Hypothalamus (tissue), 51 donors: ENCODE measurements at places on chromosomes 16 and 17.

GRCh38 chr17:6558276-6558675 is 1.9 kb upstream of the PITPNM3 start:
- no peak for DNase-seq

- DNase-seq: no peak
These were observed 2.1 kb downstream of the KRT10 start for GRCh38 chr17:40820228-40820838.

DNA sequence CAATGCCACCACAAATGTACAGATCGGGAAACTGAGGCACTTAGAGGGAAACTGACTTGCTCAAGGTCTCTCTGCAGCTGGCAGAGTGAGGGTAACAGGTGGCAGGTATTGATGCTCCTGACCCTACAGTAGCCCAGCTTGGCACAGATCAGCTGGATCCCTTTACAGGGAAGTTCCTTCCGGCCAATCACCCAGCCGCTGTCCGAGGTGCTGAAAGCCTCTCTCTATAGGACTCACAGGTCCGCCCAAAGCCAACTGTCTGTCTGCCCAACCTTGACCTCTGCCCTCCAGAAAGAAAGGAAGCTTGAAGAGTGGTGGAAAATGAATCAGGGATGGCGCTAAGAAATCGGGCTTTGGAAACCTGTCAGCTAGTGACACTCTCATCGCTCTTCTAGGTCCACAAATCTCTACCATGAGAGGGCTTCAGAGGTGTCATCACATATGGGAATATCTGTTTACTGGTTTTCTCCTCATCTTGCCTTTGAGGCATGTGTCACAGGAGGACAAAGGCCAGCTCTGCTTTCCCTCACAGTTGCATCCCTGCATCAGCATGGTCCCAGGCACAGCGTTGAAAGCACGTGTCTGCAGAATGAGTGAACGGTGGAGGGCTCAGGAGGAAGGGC is 246.2 kb downstream of the KATNIP start:
- DNase-seq: peak; percentile 11

DNA sequence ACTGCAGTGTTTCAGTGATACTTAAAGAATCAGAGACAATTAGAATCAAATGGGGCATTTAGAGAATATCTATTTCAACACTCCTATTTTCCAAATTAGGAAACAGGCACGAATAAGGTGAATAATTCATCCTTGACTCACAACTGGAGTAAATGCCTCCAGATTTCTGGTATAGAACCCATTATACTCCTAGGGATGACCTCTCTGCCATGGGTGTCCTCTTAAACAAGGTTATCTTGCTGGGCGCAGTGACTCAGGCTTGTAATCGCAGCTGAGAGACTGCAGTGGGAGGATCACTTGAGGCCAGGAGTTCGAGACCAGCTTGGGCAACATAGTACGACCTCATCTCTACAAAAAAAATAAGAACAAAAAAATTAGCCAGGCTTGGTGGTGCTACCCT is 139.8 kb upstream of the ELAC2 start:
- DNase-seq: no peak

- no peak for DNase-seq
These were observed 33.2 kb upstream of the FAM20A start for GRCh38 chr17:68634345-68634876.

GRCh38 chr16:57889522-57889921 is 81.4 kb downstream of the CNGB1 start:
- DNase-seq: no peak

DNA sequence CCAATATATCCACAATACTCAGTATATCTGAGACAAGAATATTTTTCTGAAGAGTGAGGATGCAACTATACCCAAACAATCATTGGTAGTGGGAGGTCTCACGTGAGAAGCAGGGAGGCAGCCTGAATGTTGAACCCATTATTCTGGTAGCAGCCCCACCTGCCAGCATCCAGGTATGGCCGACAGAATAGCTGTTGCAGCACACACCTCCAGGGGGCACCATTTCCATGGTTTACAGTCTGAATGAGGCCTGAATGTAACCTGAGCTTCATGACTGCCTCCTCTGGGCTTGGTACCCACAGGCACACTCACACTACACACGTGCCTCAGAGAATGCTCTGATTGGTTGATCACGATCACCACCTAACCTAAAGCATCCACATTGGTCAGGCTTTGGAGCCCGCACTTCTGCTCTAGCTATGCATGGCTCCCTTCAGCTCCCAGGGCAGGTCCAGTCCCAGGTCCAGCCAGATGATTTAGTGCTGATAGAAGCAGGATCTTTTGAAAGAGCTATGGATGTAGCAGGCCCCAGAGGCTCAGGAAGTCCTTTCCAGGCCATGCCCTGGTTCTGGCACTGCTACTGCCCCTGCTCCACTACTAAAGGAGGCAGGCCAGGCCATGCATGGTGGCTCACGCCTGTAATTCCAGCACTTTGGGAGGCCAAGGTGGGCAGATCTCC is 11.0 kb upstream of the CBFB start:
- DNase-seq: no peak

DNA sequence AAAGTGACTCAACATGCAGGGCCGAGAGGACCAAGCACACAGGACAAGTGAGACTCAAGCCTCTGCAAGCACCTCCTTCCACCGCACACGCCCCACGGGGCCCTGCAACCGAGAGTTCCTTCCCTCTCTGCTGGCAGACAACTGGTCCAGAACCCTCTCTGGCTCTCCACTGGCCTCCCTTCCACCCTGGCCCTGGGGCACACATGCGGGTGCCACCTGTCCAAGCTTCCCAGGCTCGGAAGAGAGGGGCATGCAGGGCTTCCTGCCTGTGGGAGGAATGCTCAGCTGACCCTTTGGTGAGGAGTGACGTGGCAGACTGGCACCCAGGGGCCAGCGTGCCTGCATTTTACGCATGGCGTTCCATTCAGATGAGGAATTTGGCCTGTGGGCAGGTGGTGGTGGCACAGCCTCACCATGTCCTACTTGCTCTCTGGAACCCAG is 59.8 kb downstream of the PIPOX start:
- DNase-seq: no peak

- DNase-seq: no peak
These were observed 16.3 kb downstream of the SLC47A1 start for GRCh38 chr17:19549746-19550623.

GRCh38 chr16:65658787-65659220 is 536.9 kb upstream of the CDH11 start:
- no peak for DNase-seq

- no peak for DNase-seq
These were observed 4.1 kb upstream of the SPG7 start for GRCh38 chr16:89504091-89504490.

DNA sequence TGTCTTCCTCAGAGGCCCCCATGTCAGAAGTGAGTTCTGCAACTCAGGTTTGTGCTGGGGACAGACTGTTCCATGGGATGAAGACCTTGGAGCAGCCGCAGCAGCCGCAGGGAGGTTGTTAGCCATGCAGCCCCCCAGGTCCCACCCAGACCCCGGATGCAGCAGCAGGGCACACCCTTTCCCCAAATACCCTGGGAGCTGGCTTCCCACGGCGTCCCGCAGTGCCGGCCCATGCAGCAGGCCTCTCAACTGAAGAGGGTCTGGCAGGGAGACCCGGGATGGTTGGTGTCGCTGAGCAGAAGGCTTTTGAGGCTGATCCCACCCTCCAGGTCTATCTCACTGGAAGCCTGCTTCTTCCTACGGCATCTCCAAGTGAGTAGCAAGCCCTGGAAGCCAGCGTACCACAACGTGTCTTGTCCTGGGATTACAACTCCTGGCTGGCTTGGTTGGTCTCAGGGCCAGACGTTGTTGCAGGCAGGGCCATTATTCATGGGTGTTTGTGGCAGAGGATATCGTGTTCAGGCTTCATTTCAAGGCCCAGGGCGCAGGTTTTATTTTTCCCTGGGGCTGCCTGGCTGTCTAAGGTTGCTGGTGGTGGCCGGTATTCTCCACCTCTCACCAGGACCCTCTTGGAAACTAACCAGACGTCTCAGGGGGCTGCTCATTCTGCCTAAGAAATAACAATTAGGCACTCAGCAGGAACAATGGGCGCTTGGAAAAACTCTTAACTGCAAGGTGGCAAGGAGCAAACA is 223.2 kb downstream of the C16orf95 start:
- no peak for DNase-seq

- no peak for DNase-seq
These were observed 5.0 kb downstream of the NLRC5 start for GRCh38 chr16:56994311-56994710.

DNA sequence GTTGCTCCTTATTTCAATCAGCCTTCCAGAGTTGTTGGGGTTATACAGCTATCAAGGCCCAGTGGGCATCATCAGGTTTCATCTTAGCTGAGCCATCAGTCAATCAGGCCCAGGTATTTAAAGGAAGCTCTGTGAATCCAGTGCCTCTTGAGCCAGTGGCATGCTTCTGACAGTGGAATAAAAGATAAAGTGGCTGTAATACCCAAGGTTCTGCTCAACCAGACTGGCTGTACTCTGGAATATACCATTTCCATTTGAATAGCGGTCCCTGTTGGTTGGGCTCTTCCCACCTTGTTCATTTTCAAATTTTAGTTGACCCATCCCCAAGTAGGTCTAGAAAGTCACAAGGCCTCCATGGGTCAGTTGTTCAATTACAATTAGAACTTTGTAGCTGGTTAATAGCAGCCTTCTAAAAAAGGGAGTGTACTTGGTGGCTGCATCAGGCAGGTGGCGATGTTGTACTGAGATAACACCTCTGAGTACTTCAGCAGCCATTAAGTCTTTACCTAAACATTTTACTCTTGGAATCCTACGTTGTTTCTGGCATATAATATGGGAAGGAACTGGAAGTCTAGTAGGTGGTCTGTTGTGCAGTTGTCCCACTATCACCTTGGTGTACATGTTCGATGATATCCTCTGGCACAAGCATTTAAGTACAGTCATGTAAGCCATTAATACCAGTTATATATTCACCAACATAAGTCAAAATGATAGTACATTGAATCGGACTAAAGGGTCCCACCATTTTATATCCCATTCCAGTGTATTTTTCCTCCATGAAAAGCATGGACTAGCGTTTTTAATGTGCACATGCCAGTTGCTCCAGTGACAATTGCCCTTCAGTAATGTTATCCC is 294.1 kb downstream of the BCAS3 start:
- DNase-seq: no peak

GRCh38 chr16:74271872-74272271 is 24.7 kb upstream of the PSMD7 start:
- DNase-seq: no peak

DNA sequence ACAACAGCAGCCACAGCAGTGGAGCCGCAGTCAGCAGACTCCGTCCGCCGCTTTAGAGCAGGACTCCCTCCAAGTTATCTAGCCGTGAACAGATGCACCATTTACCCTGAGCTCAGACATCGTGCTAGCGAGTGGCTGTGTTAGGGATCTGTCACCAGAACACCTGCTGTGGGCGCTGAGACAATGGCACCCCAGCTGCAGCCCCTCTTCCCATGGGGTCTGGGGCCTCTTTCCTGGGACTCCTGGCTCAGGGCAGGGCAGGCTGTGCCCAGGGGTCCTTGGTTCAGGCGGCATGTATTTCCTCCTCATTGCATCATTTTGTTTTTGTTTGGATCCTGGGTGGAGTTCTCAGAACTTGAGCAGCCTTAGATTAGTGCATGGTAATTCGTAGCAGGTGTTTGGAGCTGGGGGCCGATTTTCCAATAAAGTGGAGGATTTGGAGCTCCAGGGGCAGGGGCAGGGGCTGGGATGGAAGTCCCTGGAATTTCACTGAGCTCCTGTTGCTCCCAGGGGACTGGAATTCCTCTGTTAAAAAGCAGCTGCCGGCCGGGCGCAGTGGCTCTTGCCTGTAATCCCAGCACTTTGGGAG is 23.4 kb downstream of the NMRAL1 start:
- DNase-seq: no peak

- DNase-seq: no peak
These were observed 118.7 kb downstream of the MRM1 start for GRCh38 chr17:36720131-36720530.

GRCh38 chr16:822174-822908 is 21.8 kb upstream of the GNG13 start:
- no peak for DNase-seq

- DNase-seq: no peak
These were observed 9.8 kb upstream of the NR1D1 start for GRCh38 chr17:40110026-40110845.

DNA sequence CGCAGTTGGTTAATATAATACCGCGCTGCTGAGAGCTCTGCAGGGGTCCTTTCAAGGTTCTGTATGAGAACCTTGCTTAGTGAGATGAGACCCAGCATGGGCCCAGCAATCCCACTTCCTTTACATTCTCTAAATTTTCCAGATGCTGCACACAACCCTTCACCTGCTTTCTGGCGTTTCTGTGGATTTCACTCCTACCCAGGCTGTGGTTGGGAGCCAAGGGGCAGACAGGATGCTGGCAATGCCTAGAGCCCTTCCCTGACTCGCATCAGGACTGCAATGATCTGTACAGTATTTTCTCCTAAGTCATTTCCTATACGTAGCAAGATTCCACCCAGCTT is 10.1 kb upstream of the PIPOX start:
- no peak for DNase-seq

DNA sequence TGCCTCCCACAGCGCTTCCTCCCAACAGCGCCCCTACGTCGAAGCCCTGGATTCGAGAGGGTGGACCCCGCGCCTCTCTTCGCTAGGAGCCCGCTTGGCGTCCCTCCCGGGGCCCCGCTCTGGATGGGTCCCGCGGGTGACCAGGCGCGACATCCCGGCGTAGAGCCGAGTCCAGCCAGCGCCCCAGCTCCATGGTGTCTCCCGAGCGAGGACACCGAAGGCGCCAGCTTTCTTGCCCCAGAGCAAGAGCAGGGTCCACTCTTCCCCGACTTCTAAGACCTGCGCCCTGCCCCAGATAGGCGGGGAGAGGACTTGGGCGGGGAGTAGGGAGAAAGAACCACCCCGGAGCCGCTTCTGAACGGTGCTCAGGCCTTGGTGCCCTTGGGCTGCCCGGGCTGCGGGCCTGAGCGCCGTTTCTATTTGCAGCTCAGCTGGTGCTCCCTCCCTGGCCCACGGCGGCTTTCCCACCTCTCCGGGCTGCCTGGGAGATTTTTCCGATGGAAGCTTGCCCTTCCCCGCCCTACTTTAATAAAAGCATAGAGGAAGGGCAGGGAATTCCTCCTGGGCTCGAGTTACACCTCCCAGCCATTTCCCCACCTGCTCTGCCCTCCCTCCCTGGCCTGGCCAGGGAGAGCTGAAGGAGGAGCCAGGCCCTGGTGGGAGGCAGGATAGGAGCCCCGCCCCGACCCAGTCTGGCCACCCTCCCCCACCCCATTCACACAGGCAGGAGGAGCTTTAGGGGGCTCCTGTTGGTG is 1.8 kb downstream of the MMP15 start:
- DNase-seq: no peak

DNA sequence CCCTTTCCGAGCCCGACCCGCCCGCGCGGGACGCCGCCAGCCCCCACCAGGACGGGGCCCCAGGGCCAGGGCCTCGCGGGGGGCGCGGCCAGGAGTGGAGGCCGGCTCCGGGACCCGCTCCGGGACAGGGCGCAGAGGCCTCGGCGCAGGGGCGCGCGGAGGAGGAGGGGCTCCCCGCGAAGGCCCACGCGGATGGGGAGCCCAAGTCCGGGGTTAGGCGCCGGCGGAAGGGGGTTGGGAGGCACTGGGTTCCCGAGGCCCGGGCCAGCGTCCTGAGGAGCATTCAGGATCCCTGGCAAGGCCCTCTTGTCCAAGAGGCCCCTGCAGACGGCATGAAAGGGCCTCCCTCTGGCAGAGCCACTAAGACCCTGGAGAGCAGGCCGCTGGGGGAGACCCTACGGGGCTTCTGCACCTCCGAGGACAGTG is 57.8 kb upstream of the CIBAR2 start:
- no peak for DNase-seq

- no peak for DNase-seq
These were observed 3.3 kb upstream of the CSNK2A2 start for GRCh38 chr16:58201163-58201562.

GRCh38 chr17:20228860-20229259 is 219.7 kb downstream of the SPECC1 start:
- no peak for DNase-seq

GRCh38 chr16:50437769-50438437 is 69.1 kb upstream of the BRD7 start:
- DNase-seq: no peak
